Lung (tissue), 17 donors: ENCODE measurements at places on chromosomes 7 and 10. TPM values are rescaled to one million over a fixed set of nuclear protein-coding genes. Genes with fewer than 3 reads are reported as not detected.

Gene CTAGE15
- 1.1 TPM for total RNA-seq

Gene FBH1
- total RNA-seq, result 93.2 TPM

Gene AKR1D1
- not detected for total RNA-seq

Gene ZC3HAV1
- total RNA-seq, result 43.4 TPM

Gene VPS37D
- total RNA-seq, result 5.5 TPM

Gene PRKAR2B
- total RNA-seq, result 15.0 TPM

Gene MYOZ1
- total RNA-seq, result 2.1 TPM

Gene CFAP46
- total RNA-seq, result 10.3 TPM
